ENCODE measurements at places on chromosomes 5 and 9.
A peak's percentile ranks its signal among the peaks of the same experiment; 100 is the strongest.

GRCh38 chr9:14958989-14959388 lies 48.8 kb upstream of the FREM1 start:
- DNase-seq = no peak

DNA sequence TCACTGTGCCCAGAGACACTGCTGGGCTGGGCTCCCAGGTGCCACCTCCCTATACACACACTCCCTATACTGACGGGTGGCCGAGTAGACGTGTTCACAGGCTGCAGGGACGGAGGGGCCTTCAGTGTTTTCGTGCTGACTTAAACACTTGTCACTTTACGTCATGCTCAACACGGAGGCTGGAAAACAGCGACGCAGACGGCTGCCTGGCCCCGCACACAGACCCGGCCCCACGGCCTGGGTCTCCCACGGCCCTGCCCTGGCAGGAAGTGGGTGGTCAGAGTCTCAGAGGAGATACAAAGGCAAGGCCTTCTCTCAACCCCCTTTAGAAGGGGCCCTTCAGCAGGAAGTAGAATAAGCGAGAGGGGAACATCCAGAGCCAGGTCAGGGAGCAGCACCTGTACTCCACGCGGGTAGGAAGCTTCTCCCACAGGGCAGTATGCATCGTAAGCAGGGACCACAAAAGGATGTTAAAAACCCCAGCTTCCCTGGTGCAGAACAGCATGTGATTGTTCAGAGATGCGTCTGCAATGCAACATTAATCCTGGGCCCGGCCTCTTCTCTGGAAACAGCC lies 11.9 kb upstream of the TBC1D9B start:
- DNase-seq = no peak

DNA sequence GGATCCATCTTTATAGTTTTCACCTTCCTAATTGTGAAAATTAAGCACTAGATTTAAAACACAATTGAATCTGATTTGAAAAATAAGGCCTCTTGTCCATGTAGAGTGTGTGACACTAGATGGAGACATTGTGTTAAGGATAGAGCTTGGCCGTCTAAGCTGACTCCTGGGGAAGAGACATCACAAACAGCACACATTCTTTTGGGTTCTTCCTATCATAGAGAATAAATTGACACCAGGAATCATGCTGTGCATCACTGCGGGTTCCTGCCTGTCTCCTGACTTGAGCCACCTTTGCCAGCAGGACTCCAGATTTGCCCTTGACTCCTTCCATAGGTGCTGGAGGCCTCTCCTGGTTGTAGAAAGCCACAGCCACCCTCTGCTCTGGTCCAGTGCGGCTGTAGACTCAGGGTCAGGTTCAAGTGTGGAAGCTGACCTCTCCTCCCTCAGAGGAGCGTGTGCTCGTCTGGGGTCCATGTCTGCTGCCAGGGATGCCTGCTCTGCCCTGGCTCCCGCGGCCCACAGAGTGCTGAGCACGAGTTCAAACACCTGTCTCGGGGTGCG lies 11.2 kb downstream of the ROPN1L start:
- peak; percentile 84 for DNase-seq

DNA sequence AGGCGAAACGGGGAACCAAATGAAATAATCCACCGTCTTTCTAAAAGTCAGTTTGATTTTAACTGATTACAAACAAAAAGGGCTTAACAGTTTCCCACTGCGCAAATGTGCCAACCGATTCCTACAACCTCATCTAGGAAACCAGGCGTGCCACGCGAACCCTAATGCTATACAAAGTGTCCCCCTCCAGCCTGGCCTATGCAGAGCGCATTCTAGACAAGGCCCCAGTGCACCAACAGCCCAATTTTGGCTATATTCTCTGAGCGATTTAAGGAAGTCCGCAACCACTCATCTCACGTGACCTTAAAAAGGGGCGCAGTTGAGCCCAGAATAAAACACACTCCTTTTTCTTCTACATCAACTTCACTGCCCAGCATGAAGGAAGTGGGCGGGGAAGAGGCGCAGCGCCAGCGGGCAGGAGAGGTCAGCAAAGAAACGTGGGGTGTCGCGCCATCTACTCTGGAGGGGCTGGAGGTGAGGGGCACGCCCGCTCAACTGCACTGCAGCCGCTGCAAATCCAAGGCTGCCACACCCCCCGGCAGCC lies 779 bp downstream of the FAM13B start:
- no peak for DNase-seq

- DNase-seq = no peak
Measured at GRCh38 chr9:87665505-87665904, 60.4 kb upstream of the CTSL start.

DNA sequence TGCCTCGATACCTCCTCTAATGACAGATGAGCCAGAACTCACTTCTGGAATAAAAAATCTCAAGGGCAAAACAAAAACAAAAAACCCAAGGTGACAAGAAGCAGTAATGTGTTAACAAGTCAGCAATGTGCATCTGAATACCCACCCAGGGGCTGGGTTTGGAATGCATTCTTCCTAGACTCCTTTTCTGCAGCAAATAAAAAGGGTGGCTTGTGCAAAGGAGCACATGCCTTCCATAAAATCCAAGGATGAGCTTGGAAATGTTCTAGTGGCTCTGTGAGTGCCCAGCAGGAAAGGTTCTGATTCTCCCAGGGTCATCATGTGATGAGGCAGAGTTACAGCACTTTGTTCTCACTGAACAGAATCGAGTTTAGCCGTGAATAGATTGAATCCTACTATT lies 599.9 kb downstream of the RAB3C start:
- no peak for DNase-seq

DNA sequence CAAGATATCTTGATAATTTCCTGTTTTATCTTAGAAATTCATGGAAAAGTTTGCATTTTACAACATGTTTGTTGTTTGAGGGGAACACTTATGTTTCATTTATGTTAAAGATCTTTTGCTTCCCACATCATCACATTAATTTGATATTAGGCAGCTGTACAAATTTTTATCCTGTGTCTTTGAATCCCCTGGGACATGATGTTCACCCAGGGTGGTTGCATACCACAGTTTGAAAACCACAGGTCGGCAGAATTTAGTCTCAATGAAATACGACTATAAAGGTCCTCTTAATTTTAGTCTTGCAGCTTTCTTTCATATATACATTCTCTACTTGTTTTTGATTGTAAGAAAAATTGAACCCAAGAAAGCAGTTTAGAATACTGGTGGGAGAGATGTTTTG lies 3.7 kb downstream of the NAA35 start:
- no peak for DNase-seq

DNA sequence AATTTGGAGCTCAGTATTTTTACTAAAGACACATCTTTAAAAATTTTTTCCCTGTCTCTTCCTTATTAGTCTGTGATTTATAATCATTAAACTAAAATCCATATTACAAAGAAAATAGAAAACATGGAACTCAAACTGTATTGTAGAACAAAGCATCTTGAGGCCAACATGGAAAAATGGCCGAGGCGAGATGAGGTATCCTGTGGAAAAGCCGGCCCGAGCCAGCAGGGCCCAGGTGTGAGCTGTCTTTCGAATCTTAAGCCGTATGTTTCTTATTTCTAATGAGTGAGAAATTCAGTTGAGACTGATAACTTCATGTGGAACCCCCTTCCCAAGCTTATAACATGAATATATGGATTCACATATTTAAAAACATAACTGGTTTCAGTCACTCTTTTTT lies 170.4 kb upstream of the OTULINL start:
- no peak for DNase-seq

DNA sequence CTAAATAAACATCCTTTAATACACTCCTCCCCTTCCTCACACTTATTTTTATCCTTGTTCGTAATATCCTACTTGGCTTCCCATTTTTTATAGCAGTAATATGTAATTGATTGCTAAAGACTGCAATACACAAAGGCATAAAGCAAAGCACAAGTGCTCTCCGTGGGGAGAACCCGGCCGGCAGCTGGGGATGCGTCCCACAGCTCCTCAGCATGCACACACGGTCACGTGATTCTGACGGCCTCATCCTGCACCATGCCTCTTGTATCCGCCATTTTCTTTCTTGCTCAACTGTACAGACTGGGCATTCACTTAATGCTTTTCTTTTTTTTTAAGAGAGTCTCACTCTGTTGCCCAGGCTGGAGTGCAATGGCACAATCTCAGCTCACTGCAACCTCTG lies 2.8 kb downstream of the BRD3OS start:
- DNase-seq = no peak

GRCh38 chr5:43973318-43973717 lies 370.3 kb downstream of the NNT start:
- DNase-seq = peak; percentile 50

GRCh38 chr5:9411142-9411541 lies 134.7 kb downstream of the SEMA5A start:
- DNase-seq = no peak

DNA sequence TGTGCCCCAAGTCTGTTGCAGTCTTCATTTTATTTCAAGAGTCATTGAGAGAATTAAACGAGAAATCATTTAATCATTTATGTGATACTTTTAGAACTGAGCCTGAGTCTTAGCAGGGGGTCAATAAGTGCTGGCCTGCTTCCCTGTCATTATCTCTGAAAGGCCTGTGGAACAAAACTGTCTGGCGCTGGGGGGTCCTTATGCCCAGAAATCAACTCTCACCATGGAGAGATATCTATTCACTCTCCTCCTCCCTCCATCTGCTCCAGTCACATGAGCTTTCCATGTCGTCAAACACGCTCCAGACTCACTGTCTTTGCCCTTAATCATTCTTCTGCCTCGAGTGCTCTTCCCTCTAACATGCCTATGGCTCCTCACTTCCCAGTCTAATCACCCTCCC lies 136.8 kb downstream of the ESM1 start:
- no peak for DNase-seq

DNA sequence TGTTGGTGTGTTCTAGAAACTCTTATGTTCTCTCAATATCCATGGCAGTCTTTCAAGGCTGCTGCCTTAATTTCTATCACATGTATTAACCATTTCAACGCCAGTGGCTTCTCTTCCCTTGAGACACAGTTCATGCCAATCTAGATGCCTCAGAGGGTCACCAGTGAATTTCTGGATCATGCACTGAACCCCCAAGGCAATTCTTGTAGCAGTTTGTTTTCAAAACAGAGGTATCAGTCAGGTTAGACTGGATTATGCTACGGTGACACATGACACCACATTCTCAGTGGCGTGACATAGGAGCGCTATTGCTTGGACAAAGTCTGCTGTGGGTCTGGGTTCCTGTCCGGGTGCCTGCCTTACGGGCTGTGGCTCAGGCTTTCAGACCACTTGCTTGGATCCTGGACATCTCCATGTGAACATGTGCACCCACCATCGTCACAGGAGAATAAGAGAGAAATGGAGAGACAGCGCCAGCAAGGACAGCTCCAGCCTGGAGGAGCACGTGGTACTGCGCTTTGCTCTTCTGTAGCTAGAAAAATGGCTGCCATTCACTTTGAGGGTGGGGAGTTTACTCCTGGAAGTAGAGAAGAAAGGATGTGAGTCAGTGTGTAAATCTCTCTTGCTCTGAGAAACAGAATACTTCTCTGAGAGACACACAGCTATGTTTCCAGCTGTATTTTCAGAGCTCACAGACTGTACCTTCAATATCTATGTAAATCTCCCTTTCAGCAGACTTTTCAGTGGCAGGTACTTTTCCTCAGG lies 329.3 kb upstream of the ADCY2 start:
- DNase-seq = no peak

- peak; percentile 10 for DNase-seq
Measured at GRCh38 chr9:88303721-88304451, 84.4 kb upstream of the SPIN1 start.

- DNase-seq = no peak
Measured at GRCh38 chr9:114483499-114483898, 21.8 kb downstream of the WHRN start.

DNA sequence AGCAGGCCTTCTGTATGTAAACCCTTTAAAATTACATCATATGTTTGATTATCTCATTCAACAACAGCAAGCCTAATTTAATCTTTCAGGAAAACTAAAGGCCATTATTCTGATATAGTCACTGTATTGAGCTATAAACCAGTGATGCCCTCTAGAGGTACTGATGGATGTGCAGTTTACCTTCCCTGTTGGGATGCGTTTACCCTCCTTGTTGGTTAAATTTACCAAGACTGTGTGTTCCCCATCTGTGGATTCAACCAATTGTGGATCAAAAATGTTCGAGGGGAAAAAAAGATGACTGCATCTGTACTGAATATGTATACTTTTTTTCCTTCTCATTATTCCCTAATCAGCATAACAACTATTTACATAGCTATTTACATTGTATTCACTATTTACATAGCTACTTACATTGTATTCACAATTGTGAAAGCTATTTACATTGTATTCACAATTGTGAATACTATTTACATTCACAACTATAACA lies 3.7 kb upstream of the BAAT start:
- DNase-seq = no peak

GRCh38 chr5:76850543-76851145 lies 830 bp downstream of the S100Z start:
- DNase-seq = no peak

DNA sequence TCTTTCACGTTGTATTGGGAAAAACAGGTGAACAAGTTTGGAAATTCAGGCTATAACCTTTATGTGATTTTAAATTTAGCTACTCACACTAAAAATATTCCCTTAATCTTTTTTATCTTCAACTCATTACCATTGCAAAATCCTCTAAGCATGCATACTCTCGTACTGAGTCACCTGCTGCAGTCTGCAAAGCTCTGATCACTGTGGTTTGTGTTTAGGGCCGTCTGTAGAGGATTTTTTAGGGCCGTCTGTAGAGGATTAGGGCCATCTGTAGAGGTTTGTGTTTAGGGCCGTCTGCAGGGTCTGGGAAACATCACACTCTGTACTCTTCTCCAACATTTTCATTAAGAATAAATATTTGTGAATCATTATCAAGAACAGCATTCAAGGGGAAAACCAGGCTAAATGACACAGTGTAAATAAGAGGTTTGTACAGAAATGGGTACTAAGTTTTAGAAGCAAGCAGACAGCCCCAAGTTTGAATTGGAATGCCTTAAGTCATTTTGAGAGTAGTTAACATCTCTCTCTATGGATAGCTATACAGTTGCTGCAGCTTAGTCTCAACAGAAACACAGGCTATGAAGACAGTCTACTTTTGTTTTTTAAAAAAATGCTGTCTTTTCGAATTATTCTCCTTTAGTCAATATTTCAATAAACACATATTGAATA lies 155.0 kb upstream of the TSLP start:
- DNase-seq = peak; percentile 98

- no peak for DNase-seq
Measured at GRCh38 chr5:16412556-16412955, 53.0 kb downstream of the ZNF622 start.
